Fibroblast of the aortic adventitia (primary cell): ENCODE measurements at places on chromosomes 13 and 19. TPM values are rescaled to one million over a fixed set of nuclear protein-coding genes. Genes with fewer than 3 reads are reported as not detected.

DNA sequence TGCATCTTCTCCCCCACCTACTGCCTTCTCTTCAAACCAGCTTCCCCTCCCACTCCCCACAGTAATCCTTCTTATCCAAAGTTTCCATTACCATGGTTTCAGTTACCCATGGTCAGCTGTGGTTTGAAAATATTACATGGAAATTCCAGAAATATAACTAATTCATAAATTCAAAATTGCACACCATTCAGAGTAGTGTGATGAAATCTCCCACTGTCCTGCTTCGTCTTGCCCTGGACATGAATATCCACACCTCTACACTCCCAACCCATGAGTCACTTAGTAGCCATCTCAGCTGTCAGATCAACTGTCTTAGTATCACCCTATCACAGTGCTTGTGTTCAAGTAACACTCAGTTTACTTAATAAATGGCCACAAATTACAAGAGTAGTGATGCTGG lies 3.8 kb upstream of the KCTD12 start:
- no peak for DNase-seq

- DNase-seq = no peak
Measured at GRCh38 chr13:48542581-48543341, 9.9 kb upstream of the RCBTB2 start.

GRCh38 chr19:44141191-44142058 lies at the start of gene ZNF234:
TSS of gene ZNF234 (plus strand) at chr19:44141554. CDS start at chr19:44144633, 3,079 bp downstream.
- peak; percentile 87 for DNase-seq

GRCh38 chr19:1270213-1270853 lies 1.2 kb downstream of the CIRBP start:
- DNase-seq = no peak

- no peak for DNase-seq
Measured at GRCh38 chr13:75091718-75092117, 390.3 kb downstream of the TBC1D4 start.

DNA sequence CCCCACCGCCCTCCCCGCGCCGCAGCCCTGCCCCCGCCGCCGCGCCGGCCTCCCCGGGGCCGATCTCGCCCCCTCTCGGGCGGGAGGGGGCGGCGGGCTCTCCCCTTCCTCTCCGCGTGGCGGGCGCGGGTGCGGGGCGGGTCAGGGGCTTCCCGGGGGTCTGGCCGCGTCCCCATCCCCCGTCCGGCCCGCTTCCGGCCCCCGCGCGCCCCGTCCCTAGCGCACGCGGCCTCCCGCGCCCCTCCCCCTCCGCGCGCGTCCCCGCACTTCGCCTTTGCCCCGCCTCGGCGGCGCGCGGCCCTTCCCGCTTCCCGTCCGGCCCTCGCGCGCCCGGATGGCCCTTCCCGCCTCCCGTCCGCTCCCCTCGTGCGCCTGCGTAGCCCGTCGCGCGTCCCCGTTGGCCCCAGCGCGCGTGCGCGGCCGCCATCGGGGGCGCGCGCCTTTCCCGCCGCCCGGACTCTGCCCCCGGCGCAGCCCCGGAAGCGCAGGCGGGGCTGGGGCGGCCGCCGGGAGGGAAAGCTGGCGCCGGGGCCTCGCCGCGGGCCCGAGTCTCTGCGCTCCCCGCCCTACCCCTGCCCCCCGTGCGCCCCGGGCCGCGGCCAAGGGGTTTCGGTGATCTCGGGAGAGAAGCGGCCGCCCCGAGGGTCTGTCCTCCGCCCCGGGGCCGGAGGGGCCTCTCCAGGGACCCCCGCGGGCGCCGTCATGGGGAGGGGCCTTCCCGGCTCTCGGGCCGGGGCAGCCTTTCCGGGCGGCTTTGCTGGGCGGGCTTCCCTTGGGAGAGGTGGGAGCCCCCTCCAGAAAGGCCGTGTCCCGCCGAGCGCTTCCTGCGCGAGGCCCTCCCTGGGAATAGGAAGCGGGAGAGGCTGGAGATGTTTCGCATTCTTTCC lies 519 bp downstream of the PTBP1 start:
- DNase-seq = peak; percentile 83

DNA sequence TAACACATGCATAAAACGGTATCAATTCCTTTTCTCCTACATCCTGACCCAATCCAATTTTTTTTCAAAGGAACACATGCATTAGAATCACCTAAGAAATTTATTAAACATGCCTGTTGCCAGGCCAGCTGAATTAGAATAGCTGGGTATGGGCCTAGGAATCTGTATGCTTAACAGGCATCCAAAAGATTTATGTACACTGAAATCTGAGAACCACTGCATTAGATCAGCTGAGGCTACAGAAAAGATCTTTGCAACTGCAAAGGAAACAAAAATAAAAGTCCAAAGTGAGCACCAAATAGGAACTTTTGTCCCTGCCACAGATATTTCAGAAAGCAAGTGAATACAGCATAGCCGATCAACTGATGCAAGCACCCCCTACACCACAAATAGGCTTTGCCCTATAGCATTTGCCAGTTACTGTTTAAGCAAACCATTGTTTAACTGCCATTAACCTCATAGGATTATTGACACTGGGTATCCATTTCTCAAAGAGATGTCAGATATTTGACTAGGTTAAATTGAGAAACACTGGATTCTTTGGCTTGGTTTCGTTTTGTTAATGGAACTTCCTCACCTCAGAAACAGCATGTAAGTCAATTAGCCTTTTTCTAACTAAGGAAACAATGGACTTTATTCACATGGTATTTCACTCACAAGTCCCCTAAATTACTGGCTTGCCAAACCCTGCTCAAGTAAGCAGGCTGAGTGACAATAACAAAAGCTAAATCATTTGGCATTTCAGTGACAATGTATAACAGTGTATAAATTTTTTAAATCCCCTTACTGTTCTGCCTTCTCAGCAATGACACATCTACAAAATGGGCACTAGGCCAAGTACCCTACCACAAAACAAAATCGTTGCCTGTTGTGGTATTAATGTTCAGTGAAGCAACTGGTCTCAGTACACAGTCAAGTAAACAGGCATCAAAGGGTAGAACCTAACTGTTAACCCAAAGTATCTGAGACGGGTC lies 67.8 kb downstream of the SUCLA2 start:
- no peak for DNase-seq

- no peak for DNase-seq
Measured at GRCh38 chr13:95233026-95233635, 68.1 kb downstream of the ABCC4 start.

DNA sequence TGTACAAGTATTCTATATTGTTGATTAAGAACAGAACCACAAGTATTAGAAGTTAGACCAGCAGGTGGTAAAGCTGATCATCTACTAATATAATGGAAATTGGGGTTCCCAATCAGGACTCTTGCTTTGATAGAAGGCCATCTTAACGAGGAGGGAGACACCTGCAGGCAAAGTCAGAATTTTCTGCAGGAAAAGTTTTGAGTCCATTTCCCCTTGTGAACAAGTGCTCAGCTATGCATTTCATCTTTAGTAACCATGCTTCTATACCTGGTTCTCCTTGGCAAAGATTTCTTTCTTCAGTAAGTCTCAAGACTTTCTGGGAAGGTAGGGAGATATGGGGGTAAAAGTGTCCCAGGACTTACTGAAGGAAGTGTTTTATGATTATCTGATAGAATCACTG lies 36.1 kb upstream of the USPL1 start:
- peak; percentile 45 for DNase-seq

- peak; percentile 59 for DNase-seq
Measured at GRCh38 chr13:44972956-44973581, 16.2 kb downstream of the NUFIP1 start.

DNA sequence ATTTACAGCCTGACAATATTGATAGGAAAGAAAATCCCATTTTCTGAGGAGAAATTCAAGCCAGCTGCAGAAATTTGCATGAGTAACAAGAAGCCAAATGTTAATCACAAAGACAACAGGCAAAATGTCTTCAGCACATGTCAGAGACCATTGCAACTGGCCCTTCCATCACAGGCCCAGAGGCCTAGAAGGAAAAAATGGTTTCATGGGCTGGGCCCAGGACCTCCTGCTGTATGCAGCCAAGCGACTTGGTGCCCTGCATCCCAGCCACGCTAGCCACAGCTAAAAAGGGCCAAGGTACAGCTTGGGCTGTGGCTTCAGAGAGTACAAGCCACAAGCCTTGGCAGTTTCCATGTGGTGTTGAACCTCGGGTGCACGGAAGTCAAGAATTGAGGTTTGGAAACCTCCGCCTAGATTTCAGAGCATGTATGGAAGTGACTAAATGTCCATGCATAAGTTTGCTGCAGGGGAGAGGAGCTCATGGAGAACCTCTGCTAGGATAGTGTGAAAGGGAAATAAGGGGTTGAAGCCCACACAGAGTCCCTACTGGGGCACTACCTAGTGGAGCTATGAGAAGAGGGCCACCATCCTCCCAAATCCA lies 1474.0 kb downstream of the PCDH9 start:
- DNase-seq = no peak

DNA sequence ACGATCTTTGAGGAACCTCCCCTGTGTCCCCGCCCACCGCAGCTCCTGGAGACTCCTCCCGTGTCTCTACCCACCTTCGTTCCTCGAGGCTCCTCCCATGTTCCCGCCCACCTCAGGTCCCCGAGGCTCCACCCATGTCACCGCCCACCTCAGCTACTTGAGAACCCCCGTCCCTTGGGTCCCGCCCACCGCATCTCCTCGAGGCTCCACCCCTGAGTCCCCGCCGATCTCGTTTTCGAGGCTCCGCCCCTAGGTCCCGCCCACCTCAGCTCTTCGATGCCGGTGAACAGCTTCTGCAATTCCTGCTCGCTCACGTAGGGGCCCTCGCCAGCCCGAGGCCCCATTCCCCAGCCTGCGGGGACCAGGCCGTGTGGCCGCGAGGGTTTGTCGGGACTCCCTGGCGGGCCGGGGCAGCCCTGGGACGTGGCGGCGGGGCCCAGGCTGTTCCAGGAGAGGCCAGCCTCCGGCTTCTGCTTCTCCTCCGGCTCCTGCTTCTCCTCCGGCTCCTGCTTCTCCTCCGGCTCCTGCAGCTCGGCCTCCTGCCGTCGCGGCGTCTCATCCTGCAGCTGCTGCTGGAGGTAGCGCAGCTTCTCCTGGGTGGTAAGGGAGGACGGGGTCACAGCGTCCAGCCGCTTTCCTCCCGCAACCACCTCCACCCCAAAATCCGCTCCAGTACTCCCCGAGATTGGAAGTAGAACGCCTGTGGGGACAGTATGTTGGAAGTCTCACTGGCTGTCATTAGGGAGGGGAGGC lies 16.7 kb downstream of the TSKS start:
- DNase-seq = no peak

GRCh38 chr13:26179344-26179743 lies 42.8 kb downstream of the RNF6 start:
- no peak for DNase-seq

DNA sequence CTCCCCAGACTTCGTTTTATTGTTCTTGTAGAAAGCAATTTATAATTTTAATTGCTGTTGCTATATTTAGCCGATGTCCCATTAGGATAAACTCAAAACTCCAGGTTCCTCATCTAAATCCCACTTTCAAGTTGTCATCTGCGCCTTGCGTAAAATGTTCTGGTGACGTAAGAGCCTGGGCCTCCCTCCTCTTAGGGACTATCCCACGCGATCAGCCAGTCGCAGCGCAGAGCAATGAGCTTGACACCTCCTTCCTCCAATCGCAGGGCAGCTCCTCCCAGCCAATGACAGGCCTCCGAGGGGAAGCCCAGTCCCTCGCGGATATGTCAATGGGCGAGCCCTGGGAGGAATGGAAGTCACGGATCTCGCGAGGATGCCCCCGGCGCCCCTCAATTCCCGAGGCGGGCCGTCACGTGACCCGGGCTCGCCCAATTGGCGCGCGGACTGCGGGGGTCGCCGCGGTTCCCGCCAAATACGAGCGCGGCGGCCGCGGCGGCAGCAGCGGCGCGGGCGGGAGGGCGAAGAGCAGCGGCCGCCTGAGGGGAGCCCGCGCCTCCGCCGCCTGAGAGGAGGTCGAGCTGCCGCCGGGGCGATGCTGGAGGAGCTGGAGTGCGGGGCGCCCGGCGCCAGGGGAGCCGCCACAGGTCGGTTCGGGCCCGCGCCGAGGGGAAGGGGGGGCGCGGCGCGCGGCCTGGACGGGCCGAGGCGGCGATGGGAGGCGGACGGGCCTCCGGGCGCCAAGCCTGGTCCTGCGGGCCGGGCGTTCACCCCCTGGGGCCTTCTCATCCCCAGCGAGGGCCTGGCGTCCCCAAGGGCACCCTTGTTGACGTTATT lies at the start of gene CHAF1A:
TSS of gene CHAF1A (plus strand) at position 470 of the 834 bp plus-strand sequence. CDS start at position 593, 123 bp downstream.
- DNase-seq = peak; percentile 100

DNA sequence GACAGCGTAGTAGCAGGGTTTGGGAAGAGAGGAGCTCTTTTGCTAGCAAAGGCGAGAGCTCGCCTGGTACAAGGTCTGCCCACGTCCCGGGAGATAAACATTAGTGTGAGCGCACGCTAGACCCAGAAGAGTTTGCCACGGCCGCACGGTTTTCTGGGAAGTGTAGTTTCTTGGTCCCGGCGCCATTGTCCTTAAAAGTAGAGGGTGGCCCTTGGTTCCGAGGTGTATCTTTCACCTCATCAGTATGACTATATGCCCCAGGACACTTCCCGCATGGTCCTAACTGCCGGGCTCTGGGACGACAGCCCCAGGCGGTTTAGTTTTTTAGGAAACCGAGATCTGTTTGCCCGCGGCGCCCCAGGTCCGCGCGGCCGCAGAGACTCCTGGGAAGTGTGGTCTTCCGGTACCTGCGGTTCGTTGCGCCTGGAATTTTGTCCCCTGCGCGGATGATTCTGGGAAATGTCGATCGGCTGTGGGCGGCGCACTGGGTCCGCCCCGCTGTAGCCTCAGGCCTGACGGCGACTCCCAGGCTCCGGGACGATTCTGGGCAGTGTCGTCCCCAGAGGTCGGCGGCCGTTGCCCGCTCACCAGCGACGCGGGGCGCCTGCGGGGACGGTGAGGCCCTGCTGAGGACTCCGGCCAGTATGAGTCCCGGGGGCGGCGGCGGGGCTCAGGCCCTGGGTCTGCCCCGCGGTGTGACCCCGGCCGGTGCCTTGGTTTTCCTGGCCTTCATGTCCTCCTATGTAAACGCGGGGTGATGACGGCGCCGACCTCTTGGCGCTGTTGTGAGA lies at the start of gene ZNF181:
TSS of gene ZNF181 (plus strand) at position 498 of the 791 bp plus-strand sequence. CDS start 795 bp downstream, outside the sequence.
- DNase-seq = peak; percentile 90

DNA sequence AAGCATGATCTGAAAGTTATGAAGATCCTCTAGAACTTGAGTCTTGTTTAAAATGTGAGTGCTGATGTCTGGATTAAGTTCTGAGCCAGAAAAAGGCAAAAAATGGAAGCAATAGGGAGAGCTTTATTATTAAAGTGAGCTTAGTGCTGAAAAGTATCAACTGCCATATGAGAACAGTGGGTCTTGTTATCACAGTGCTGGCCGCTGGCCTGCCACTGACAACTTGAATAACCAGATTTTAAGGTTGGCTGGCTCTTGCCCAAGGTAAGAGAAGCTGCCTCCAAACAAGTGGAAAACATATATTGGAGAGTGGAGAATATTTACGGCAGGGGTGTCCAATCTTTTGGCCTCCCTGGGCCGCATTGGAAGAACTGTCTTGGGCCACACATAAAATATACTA lies 33.9 kb downstream of the NUFIP1 start:
- DNase-seq = no peak

Gene PVR
- 16.7 and 31.5 TPM in 2 replicates for total RNA-seq

Gene LILRB3
- not detected in 2 replicates for total RNA-seq

Gene ZNRF4
- not detected in 2 replicates for total RNA-seq

Gene ISYNA1
- 6.3 and 42.1 TPM in 2 replicates for total RNA-seq

Gene ATP7B
- 1.3 and 1.5 TPM in 2 replicates for total RNA-seq

Gene GRIN3B
- 0.45 and 0.74 TPM in 2 replicates for total RNA-seq

Gene APOC4
- total RNA-seq = not detected in 2 replicates

Gene HTR2A
- total RNA-seq = 0.82 and 6.0 TPM in 2 replicates

Gene LAIR2
- not detected in 2 replicates for total RNA-seq

Gene OLFM2
- total RNA-seq = 0.82 and 16.0 TPM in 2 replicates

Gene VMAC
- total RNA-seq = 3.2 and 5.6 TPM in 2 replicates
